ENCODE measurements at places on chromosomes 5 and 9. TPM values are rescaled to one million over a fixed set of nuclear protein-coding genes. Genes with fewer than 3 reads are reported as not detected.

MYORG gene
- 5.2 TPM for total RNA-seq

ADRB2 gene
- total RNA-seq, result 4.1 TPM

FGF10 gene
- not detected for total RNA-seq

ZNF879 gene
- 3.6 TPM for total RNA-seq

TESK1 gene
- total RNA-seq, result 9.0 TPM

IRX1 gene
- total RNA-seq, result not detected

FST gene
- total RNA-seq, result 88.6 TPM
